Activated naive CD4-positive, alpha-beta T cell (primary cell): ENCODE measurements at places on chromosomes 11 and 22.

DNA sequence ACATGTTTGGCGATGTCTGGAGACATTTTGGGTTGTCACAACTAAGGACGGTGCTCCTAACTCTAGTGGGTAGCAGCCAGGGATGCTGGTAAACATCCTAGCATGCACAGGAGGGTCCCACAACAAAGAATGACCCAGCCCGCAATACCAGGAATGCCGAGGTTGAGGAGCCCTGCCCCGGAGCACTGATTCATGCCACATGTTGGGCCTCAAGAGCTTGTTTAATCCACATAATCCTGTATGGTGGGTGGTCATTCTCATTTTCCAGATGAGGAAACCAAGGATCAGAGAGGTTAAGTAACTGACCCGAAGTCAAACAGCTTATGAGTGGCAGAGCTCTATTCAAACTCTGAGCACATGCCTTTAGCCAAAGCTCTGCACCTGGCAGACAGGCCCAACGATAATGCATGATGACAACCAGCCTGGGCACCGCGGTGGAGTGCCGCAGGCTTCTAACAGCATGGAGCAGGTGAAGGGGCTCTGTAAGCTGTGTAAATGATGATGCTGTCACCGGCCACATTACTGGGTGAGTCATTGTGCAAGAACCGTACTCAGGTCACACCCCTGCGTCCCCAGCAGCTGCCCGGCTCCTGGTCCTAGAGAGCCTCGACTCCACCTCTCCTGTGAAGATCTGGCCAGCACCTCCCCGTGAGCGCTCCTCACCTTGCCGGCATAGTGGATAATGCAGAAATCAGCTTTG is 58.6 kb downstream of the APOL1 start:
- no peak for DNase-seq

- no peak for DNase-seq
These were observed 35.2 kb downstream of the MOV10L1 start for GRCh38 chr22:50125029-50125428.

GRCh38 chr11:116773203-116774097 is 663 bp upstream of the BUD13 start:
- no peak for DNase-seq

- DNase-seq, result no peak
These were observed 10.8 kb upstream of the SLN start for GRCh38 chr11:107722662-107723061.

- DNase-seq, result no peak
These were observed 95.9 kb downstream of the CADM1 start for GRCh38 chr11:115408036-115408921.

- DNase-seq, result no peak
These were observed 48.2 kb upstream of the MTMR2 start for GRCh38 chr11:95972060-95972459.

- no peak for DNase-seq
These were observed 259.1 kb downstream of the TBC1D22A start for GRCh38 chr22:47021371-47022074.

GRCh38 chr11:66593303-66593635 is 284 bp downstream of the CCS start:
- DNase-seq, result no peak

- DNase-seq, result no peak
These were observed 90.0 kb downstream of the ARHGAP8 start for GRCh38 chr22:44842417-44842816.

DNA sequence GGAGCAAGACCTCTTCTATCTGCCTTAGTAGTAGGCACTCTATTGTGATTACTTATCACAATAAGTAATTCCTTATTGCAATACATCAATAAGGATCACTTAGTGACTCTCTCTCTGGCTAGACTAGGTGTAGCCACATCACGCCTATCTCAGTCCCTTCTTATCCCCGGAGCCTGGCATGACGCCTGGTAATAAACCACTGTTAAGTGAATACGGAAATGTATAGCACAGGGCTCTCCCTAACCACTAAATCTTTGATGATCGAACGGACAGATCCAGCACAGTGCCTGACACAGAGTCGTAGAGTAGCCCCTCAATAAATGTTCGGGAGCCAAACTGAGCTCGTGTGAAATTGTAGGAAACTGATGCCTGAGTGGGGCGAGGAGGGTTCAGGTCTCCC is 143.3 kb downstream of the FBXO7 start:
- no peak for DNase-seq

GRCh38 chr11:93484716-93485115 is 58.5 kb downstream of the SMCO4 start:
- DNase-seq, result no peak

DNA sequence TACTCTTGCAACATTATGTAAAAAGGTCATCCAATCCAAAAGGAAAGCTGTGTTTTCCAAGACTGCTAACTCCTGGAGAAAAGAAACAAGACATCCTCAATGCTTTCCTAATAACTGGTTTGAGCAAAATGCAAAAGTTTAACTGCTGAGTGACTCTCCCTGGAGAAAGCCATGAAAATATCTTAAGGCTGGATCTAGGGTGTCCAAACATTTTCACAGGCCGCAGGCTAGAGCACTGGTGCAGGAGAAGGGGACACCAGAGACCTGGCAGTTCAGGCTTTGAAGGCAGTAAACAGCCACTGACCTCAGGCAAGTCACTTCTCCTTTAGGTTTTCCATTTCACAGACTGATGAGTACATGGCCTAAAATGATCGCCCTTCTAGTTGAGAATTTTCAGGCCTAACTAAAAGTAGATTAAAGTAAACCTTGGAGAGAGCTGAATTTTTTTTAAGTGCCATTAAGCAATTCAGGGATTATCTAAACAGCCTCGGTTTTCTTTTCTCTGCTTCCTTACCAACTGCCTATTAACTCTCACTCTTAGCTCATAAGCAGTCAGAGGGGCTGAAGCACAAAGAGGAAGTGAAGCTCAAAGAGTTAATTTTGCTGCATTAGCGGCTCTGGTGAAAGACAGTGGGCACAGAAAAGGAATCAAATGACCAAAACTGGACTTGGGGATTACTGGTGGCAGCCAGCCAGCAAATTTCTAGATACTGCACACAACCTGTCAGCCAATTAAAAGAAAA is 2.3 kb downstream of the CHKA start:
- DNase-seq, result no peak

DNA sequence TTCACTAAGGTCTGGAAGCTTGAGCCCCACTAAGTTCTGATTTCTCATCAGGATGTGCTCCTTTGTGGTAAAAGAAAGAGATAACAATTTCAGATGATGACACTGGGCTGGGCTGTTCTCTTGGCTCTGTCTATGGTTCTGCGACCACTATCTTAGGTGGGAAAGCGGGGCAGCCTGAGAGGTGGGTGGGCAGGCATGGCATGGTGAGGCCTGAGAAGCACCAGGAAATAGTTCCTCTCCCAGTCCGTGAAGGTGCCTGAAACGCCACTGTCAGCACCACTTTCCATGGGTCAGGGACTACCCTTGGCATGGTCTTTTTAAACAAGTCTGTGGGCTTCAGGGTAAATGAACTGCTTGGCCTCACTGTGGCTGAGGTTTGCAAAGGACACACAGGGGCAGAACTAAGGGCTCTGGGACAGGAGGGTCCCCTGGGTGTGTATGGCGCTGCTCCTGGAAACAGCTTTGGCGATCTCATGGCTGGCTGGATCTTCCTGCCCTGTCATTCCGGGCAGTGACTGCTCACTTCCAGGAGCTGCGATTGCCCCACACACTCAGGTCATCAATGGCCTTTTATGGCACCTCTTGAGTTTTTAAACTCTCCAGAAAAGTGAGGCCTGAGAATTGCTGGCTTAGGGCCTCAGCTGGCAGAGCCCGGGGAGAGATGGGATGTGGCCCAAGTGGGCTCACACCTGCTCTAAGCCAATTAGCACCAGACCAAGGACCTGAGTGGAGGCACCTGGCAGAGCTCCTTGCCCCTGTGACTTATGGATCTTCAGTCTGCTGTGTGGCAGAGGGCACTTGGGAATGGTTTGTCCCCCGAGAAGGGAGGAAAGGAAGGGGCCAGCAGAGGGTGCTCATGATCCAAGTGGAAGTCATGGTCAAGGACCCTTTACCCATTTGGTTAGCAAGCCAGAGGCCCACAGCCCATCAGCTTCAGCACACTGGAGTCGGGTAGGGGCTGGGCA is 55.6 kb upstream of the LYVE1 start:
- no peak for DNase-seq

GRCh38 chr11:112498701-112499100 is 238.0 kb upstream of the PLET1 start:
- no peak for DNase-seq

GRCh38 chr11:111344032-111344431 is 35.0 kb downstream of the POU2AF1 start:
- DNase-seq, result no peak

DNA sequence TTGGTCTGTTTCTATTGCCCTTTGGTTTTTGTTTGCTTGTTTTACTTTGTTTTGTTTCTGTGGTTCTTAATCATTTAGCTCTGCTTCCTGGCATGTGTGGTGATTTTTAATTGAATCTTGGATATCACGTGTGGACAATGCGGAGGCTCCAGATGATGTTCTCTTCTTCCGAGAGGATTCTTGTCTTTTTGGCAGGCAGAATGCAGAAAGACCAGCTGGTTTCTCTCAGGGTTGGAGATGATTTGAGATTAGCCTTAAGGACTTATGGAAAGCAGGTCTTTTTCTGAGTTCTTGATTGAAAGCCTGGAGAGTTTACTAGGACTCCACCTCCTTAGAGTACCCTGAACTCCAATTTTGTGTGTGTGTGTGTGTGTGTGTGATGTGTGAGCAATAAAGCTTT is 21.0 kb upstream of the ANO1 start:
- DNase-seq, result no peak

DNA sequence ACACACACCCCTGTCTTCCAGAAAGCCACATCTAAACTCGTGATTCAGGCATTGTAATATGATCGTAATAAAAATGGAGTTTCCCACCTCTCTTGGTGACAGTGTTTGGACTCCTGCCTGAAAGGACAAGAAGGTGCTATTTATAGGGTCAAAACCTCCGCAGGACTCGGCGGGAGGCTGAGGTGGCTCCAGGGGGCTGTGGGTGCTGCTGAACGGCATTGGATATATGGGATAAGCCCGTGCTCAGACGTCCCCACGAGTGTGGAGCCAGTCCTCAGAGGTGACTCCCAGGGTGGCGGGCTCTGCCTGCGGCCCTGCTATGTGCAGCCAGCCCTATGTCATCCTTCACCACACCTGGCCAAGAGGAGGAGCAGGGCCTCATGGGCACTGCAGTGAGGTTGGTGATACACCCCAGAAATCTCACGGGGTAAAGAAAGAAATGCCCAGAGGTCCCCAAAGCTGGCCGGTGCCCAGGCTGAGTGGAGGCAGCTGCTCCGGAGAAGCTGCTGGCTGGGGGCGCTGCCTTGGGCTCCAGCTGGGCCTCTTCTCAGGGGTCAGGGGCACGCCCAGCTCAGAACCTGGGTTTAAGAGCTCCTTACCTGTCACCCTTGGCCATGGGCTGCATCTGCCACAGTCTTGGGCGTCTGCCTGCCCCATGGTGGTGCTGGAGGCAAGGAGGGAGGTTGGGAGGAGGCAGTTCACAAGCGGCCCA is 5.1 kb upstream of the OSBPL5 start:
- no peak for DNase-seq

DNA sequence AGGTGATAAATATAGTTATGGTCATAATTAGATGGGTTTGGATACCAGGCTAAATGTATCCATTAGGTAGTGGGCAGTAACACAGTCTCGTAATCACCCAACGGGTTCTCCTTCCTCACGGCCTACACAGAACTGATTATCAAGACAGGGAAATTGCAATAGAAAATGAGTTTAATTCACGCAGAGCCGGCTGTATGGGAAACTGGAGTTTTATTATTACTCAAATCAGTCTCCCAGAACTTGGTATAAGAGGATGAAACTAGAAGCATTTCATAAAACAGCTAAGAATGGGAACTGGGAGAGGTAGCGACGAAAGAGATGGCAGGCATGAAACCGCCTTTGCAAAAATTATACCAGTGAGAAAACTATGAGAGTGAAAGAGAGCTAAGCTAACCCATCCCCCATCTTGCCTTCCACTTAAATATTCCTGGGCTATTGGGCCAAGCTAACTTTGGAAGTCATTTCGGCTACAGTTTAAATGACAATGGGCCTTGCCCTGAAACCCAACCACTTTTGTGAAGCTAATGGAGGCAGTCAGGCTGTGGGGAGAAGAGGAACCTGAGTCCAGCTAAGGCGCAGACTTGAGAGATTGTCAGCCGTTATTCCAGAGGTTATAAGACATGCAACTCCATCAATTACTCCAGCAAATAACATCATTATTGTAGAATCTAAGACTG is 29.6 kb downstream of the CTSC start:
- no peak for DNase-seq

DNA sequence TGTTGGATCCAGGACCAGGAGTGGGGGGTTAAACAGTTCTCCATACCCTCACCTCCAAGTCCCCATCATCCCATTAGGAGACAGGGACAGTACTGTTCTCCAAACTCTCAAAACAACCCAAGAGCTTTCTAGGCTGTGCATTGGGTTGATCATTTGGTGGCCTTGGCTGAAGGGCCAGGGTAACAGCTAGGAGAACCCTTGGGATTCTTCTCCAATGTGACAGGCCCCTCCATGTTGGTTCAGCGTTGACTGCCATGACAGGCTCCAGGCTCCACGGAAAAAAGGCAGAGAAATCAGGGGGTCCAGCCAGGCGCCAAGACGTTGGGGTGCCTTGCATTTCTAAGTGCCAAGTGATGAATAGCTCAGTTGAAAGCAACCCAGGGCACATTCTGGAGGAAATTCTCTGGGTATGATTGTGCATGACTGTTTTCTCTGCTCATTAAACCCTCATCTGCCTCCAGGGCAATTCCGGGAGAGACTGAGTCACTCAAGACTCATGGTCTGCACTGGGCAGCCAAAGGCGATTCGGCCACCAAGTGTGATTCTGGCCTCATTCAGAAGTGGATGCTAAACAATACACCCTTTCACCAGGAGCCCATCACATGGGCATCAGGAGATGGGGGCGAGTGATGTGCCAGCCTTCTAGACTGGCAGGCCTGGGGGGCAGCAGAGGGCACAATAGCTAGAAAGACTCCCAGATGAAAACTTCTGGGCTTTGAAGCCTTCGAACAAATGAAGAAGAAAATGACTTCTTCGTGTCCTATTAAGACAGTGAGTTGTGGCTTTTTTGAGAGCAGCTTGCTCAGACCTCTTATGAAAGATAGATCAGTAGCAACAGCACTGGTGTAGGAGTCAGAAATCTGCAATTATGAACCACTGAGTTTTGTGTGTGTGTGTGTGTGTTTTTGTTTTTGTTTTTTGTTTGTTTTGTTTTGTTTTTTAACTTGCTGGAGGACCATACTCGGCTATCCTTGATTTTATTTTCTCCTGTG is 27.7 kb downstream of the CD44 start:
- DNase-seq, result peak; percentile 30

- no peak for DNase-seq
These were observed 563.0 kb downstream of the MIAT start for GRCh38 chr22:27220339-27220738.

DNA sequence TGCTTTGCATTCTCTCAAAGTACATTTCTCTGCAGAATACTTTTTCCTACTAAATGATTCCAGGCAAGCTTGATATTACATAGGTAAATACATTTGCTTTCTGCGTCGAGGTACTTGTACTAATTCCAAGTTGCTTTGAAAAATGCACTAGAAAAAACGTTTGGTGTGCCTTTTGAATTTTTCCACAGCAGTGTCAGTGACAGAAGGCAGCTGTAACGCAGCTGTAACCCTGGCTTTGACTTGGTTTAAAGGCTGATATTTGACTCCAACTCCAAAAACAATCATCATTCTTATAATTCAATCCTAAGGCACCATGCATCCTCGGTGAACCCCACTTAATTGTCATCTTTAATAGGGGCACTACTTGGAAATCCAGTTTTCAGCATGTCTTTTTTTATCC is 125.0 kb downstream of the MAML2 start:
- DNase-seq, result no peak

GRCh38 chr11:133137939-133138338 is 394.4 kb downstream of the OPCML start:
- DNase-seq, result no peak
